ENCODE measurements at places on chromosomes 16 and 17.

GRCh38 chr16:50322333-50322732 is 46.5 kb downstream of the BRD7 start:
- DNase-seq = no peak

DNA sequence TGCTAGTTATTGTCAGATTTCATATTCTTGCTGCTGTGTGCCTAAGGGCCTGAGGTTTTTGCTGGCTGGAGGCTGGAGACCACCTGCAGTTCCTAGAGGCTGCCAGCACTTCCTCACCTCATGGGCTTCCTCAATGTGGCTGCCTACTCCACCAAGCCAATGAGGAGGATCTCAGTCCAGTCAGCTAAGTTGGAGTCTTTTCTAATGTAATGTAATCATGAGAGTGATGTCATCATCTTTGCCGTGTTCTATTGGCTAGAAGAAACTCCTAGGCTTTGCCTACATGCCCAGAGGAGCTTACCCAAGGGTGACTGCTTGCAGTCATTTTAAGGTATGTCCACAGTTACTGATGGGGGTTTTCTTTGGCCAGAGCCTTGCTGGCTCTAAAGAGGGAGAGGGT is 53.0 kb downstream of the SOCS3 start:
- no peak for DNase-seq

GRCh38 chr17:41986634-41987033 is 20.0 kb downstream of the CNP start:
- no peak for DNase-seq

GRCh38 chr16:16191493-16192167 is 31.7 kb downstream of the ABCC6 start:
- no peak for DNase-seq

DNA sequence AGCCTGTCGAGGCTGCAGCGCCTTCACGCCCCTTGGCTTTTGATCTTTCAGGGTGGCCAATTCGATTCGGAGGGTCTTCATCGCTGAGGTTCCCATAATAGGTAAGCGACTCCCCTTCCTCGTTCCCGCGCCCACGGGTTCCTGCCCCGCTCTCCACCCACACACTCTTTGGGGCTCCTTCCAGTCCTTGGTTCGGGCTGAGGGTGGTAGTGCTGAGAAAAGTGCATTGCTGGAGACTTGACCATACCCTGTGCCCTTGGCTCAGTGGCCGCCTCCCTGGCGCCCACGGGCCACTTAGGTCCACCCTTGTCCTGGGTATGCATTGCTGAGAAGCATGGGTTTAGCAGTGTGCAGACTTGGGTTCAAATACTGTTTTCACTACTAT is 491 bp downstream of the POLR2C start:
- DNase-seq = peak; percentile 56

DNA sequence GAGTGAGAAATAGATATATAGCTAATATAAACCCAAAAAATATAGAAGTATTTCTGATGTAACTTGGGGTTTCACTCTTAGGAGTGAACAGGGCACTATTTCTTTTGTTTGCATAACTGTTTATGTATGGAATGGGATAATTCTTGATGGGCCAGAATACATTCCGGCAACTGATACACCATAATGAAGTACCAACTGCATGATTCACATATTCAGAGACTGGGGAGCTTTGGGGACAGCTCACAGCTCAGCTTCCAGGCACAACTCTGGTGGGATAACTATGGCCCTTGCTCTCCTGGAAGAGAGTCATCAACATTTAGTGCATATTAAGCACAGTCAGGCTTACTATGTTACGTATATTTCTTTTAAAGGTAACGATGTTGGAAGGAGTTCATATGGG is 42.1 kb upstream of the ADCY7 start:
- DNase-seq = no peak

DNA sequence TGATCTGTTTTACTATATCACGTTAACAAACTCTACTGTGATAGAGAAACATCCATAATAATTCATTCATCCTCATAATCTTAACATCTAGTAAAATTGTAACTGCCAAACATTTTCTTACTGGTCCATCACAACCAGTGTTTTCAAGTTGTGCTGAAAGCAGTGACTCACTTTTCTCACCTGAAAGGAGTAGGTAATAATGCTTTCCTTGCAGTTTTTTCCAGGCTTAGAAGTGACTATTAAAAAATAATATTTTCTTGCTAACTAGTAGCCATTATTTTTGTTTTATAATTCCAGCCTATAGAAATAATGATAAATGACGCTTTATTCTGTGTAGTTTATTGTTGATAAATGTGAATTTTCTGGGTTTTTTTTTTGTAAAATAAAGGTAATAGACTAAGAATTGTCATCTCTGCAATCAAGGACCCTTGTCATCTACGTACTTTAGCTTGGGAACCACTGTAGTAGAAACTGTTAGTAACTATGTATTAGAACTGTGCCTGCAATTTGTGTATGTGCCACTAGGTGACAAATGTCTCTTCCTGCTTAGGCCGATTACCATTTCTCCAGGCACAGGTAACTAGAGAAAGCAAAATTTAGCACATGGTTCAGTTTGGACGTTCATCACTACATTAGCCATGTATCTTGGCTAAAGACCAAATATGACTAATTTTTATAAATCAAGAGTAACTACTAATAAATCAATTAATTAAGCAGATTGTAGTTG is 409.4 kb upstream of the ERCC4 start:
- no peak for DNase-seq

DNA sequence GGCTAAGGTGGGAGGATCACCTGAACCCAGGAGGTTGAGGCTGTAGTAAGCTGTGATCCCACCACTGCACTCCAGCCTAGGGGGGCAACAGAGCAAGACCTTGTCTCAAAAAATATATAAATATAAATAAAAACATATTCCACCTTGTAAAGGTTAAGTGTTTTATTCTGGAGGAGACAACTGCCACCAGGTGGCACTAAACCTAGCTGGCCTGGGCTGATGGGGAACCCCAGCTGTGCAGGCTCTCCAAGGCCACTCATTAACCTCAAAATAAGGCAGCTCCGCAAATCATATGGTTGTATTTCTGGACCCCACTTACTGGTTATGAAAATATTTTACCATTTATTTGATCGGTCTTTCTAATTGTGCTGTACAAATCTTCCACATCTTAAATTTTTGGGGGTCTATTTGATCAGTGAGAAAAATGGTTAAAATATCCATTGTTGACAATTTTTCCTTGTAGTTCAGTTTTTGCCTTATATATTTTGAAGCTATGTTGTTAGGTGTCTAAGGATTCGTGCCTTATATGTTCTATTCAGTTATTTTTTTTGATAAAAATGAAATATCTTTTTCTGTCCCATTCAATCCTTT is 8.5 kb upstream of the ICAM2 start:
- DNase-seq = peak; percentile 76

DNA sequence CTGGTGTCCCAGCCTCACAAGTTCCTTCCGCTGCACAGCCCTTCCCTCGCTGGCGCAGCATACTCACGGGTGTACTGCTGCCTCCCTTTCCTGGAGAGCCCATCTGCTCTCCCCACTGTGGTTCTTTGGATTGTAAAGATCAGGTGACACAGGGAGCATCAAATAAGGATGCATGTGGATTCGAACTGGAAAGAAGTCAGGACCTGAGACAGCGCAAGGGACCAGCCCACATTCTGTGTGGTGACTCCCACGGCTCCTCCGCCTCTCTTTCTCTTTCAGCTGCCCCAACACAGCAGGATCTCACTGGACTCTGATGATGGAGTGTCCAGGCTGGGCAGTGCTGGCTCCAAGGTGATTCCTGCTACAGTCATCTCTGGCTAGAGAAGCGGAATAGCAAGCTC is 8.1 kb downstream of the LDAF1 start:
- DNase-seq = peak; percentile 34

- DNase-seq = no peak
These were observed 154.2 kb downstream of the PITPNC1 start for GRCh38 chr17:67531291-67531690.

GRCh38 chr17:79530361-79531105 is 80.3 kb downstream of the RBFOX3 start:
- DNase-seq = no peak

DNA sequence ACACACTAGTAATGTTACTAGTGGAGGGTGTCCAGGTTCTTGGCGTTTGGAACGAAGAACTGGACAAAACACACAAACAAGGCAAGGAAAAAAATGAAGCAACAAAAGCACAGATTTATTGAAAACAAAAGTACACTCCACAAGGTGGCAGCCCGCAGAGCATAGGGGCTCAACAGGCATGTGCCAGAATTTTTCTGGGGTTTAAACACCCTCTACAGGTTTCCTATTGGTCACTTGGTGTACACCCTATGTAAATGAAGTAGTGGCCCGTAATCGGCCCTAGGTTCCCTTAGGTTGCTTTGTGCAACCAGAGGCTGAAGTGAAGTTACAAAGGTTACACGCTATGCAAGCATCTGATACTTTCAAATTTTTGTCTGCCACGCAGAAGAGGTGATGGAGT is 8.1 kb downstream of the OR2C1 start:
- no peak for DNase-seq

GRCh38 chr16:75256696-75257343 is 5.4 kb upstream of the BCAR1 start:
- DNase-seq = peak; percentile 88

- DNase-seq = no peak
These were observed 45.4 kb upstream of the GINS3 start for GRCh38 chr16:58346831-58347371.

GRCh38 chr17:7862692-7863437 is 5.1 kb downstream of the CYB5D1 start:
- no peak for DNase-seq

- no peak for DNase-seq
These were observed 154.2 kb upstream of the CDH8 start for GRCh38 chr16:62190426-62190825.

DNA sequence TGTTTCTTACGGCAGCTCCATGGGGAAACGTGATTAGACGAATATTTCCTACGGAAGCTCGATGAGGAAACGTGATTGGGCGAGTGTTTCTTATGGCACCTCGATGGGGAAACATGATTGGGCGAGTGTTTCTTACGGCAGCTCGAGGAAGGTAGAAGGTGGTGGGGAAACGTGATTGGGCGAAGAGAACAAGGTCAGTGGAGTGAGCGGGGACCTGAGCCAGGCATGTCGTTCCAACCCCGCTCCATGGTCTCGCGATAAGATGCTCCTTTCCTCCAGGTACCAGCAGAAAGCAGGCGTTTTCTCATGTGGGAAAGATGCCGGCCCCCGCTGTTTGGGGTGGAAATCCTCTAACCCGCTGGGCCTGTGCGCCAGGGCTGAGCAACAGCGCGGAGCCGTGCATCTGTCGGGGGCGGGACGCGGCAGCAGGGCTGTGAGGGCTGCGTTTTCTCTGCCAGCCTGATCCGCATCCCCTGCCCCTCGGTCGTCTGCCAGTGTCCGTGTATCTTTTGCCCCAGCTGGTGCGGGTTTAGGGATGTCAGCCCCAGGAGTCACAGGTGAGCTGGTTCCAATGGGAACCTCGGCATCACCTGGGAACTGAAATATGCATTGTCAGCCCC is 25.6 kb upstream of the DOC2B start:
- no peak for DNase-seq

GRCh38 chr17:74972107-74972972 is at the start of gene HID1:
Gene HID1 (minus strand): TSS chr17:74972759. CDS start chr17:74972656, 103 bp downstream.
- DNase-seq = peak; percentile 63

- DNase-seq = no peak
These were observed 591.4 kb upstream of the CDH11 start for GRCh38 chr16:65713181-65713808.

- DNase-seq = peak; percentile 15
These were observed 810 bp upstream of the GAN start for GRCh38 chr16:81313701-81314602.

- no peak for DNase-seq
These were observed 658 bp downstream of the RABEP2 start for GRCh38 chr16:28924399-28924761.

DNA sequence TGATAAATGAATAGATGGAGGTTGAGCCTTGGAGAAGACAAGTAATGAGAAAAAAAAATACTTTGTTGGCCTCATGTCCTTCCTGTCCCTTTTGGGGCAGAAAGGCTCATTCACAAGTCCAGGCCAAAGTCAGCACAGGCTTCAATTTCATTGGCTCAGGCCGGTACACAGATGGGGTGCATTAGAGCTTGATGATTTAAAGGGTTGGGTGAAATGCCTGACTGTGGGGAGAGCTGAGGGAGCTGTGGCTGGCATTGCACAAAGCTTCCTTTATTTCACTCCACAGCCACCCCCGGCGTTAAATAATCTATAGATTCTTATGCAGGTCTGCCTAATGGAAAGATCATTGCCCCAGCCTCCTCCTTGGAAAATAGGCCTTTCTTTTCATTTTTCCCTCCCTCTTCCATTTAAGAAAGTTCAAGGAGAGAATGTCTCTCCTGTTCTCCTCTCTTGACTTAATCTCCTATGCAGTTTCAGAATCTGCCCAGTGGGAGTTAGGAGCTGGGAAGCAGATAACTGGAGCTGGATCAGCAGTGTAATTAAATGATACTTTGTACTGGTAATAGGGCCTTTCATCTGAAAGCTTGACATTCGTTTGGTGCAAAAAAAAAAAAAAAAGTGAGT is 24.4 kb downstream of the YPEL2 start:
- no peak for DNase-seq

Data from AG08396 (cell line).